OCI-LY7 (cell line): ENCODE measurements at places on chromosomes 3 and 15. TPM values are rescaled to one million over a fixed set of nuclear protein-coding genes. Genes with fewer than 3 reads are reported as not detected.

DNA sequence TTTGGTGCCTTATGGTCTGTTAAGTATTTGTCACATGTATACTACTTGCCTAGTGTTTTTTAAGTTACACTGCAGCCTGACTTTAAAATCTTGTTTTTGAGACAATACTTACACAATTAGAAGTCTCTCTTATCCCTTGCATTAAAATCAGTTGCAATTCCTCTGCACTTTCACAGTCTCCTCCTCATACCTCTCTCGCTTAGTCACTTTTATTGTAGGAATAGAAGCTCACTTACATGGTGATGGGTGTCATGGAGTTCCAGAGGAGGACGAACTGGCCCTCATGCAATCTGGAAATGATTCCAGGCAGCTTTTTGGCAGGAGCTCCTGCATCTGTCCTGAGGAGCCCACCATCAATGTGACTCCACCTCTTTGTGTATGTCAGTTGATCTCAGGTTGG is 238.4 kb upstream of the TBC1D5 start:
- no peak for DNase-seq

- no peak for DNase-seq
These were observed 113.3 kb upstream of the RORA start for GRCh38 chr15:61342390-61342789.

GRCh38 chr3:22685597-22685996 is 517.5 kb upstream of the UBE2E2 start:
- no peak for DNase-seq

GRCh38 chr3:151008699-151009098 is 36.2 kb upstream of the CLRN1 start:
- no peak for DNase-seq

DNA sequence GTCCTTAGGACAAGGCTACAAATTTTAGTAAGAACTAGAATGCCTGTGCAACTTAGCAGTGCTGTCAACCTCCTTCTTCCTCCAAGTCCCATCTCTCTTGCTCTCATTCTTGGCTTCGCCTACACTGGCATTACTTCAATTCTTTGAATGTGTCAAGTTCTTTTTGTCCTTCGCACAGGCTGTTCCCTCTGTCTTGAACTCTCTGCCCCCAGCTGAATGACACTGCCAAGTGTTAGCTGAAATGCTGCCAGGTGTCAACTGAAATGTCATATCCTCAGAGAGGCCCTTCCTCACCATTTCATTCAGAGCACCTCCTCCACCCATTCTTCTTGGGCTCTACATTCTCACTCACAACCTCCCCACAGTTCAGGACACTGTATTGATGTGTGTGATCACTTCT is 48.8 kb upstream of the PSMD6 start:
- DNase-seq: no peak

Gene UBA7
- total RNA-seq: 14.2 and 14.7 TPM in 2 replicates

Gene COL8A1
- total RNA-seq: 0.10 and 0.20 TPM in 2 replicates

Gene USP13
- 49.7 and 55.2 TPM in 2 replicates for total RNA-seq

Gene ABHD10
- total RNA-seq: 45.1 and 46.5 TPM in 2 replicates

Gene CD96
- not detected in 2 replicates for total RNA-seq

Gene LIPC
- total RNA-seq: not detected in 2 replicates

Gene ACSBG1
- 0.30 and 0.52 TPM in 2 replicates for total RNA-seq
